ENCODE measurements at places on chromosomes 6 and 20. TPM values are rescaled to one million over a fixed set of nuclear protein-coding genes. Genes with fewer than 3 reads are reported as not detected.

DNA sequence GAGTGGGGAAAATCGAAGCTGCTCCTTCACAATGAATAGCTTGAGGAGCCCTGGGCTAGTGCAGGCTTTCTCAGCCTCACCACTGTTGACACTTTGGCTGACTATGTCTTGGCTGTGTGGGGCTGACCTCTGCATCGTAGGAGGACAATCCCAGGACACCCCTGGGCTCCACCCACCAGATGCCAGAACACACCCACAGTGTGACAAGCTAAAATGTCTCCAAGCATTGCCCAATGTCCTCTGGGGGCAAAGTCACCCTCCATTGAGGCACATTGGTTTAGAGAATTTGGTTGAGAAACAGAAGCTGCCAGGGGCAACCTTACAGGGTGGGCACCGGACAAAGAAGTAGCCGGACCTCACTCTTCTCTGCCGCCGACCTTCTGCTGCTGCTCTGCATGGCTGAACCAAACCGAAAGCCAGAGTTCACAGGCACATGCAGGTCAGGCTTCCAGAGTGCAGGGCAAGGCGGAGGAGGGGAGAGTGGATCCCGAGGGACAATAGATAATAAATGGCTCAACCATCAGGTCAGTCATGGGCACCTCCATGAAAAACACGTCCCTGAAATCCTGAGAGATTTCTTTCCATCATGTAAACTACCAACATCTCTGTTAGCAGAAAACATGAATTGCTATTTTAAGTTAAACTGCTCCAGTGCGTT lies 189.0 kb downstream of the LRFN2 start:
- peaks cover 1% of the 10 kb centered on the region for H3K27me3 ChIP-seq
- peaks cover 4% of the 10 kb centered on the region for H3K4me1 ChIP-seq
- H3K27ac ChIP-seq, result no peak overlapping the region
- H3K4me3 ChIP-seq, result no peak overlapping the region

GRCh38 chr6:2403546-2403945 lies 158.1 kb upstream of the GMDS start:
- no peaks in the 10 kb centered on the region for H3K4me1 ChIP-seq
- no peak overlapping the region for H3K27ac ChIP-seq
- H3K4me3 ChIP-seq, result no peak overlapping the region
- no peak for DNase-seq

DNA sequence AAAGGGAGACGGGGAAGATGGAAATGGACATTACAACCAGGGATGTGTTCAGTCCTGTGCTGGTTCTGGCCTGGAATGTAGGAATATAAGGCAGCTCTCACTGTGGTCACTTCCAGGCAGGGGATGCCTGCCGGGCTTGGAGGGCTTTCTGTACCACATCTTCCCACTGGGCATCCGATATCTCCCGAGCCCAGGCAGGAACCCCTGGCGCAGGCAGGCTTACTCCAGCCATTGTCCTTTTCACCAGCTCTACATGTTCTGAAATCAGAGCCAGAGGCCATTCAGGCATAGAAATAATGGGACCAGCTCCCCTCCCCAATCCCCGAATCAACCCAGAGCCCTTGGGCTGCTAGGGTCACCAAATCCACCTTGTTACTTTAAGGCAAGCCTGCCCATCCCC lies 1.4 kb downstream of the MEA1 start:
- no peaks in the 10 kb centered on the region for H3K27me3 ChIP-seq
- peaks cover 3% of the 10 kb centered on the region for H3K36me3 ChIP-seq
- peak overlapping the region; percentile 59 for H3K27ac ChIP-seq
- H3K4me1 ChIP-seq, result peaks cover 30% of the 10 kb centered on the region
- no peak for DNase-seq

DNA sequence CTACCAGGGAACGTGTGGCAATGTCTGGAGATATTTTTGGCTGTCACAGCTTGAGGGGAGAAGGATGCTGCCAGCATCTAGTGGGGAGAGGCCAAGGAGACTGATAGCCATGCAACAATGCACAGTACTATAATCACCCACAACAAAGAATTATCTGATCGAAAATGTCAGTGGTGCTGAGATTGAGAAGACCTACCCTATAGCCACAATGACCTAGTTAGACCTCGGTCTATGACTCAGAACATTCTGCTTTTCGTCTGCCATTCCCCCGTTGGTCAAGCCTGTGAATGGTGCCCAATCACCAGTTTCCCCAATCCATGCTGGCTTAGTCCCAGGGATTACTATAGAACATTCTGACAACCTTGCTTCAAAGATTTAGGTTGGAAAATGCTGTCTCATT lies 93.5 kb downstream of the TMEM200A start:
- no peaks in the 10 kb centered on the region for H3K4me1 ChIP-seq
- no peaks in the 10 kb centered on the region for H3K36me3 ChIP-seq
- peaks cover 5% of the 10 kb centered on the region for H3K27me3 ChIP-seq
- H3K27ac ChIP-seq, result no peak overlapping the region
- no peak overlapping the region for H3K4me3 ChIP-seq
- no peak for DNase-seq

GRCh38 chr6:157778719-157779118 lies 44.3 kb upstream of the SNX9 start:
- H3K4me1 ChIP-seq, result no peaks in the 10 kb centered on the region
- no peak overlapping the region for H3K27ac ChIP-seq
- H3K4me3 ChIP-seq, result no peak overlapping the region
- H3K36me3 ChIP-seq, result no peaks in the 10 kb centered on the region
- no peak for DNase-seq

- H3K27me3 ChIP-seq, result no peaks in the 10 kb centered on the region
- no peak for DNase-seq
- H3K4me1 ChIP-seq, result peaks cover 7% of the 10 kb centered on the region
- H3K36me3 ChIP-seq, result no peaks in the 10 kb centered on the region
These were observed 211.0 kb downstream of the TSHZ2 start for GRCh38 chr20:53183181-53183580.

GRCh38 chr6:41589636-41590622 lies 43.7 kb downstream of the FOXP4 start:
- H3K4me1 ChIP-seq, result peaks cover 35% of the 10 kb centered on the region
- no peak for DNase-seq
- H3K27ac ChIP-seq, result no peak overlapping the region
- no peak overlapping the region for H3K4me3 ChIP-seq

The LINC00237 gene
- total RNA-seq, result not detected

The COQ3 gene
- total RNA-seq, result 10.9 TPM

The RFX6 gene
- total RNA-seq, result not detected

All from neural crest cell (in vitro differentiated cells).